Daoy (cell line): ENCODE measurements at places on chromosomes 4 and X.

- no peak for DNase-seq
These were observed 6.9 kb downstream of the CXCL3 start for GRCh38 chr4:74031576-74031975.

- DNase-seq: no peak
These were observed 193.8 kb downstream of the FBXO8 start for GRCh38 chr4:174089711-174090110.

DNA sequence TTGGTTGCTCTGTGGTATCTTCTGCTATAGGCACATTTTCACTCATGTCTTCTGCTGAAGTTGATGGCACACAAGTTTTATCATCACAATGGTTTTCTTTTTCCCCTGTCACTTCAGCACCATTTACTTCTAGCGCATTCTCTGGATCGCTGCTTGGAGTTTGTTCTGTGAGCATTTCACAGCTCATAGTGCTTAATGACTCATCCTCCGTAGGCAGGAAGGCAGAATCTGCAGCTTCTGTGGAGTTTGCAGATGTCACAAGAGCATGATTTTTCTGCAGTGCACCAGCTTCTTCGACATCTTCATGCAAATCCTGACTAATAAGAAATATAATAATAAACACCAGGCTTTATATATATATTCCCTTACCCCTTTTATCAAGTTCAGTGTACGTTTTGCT is 83.6 kb downstream of the CHM start:
- peak; percentile 5 for DNase-seq

- no peak for DNase-seq
These were observed 112.9 kb upstream of the GPRIN3 start for GRCh38 chr4:89420507-89420906.

- DNase-seq: no peak
These were observed 33.5 kb upstream of the KCNIP4 start for GRCh38 chr4:21982087-21982486.

- no peak for DNase-seq
These were observed 743.8 kb downstream of the FAT4 start for GRCh38 chr4:126058596-126058995.

- no peak for DNase-seq
These were observed 186.1 kb upstream of the LNX1 start for GRCh38 chr4:53777244-53777984.

DNA sequence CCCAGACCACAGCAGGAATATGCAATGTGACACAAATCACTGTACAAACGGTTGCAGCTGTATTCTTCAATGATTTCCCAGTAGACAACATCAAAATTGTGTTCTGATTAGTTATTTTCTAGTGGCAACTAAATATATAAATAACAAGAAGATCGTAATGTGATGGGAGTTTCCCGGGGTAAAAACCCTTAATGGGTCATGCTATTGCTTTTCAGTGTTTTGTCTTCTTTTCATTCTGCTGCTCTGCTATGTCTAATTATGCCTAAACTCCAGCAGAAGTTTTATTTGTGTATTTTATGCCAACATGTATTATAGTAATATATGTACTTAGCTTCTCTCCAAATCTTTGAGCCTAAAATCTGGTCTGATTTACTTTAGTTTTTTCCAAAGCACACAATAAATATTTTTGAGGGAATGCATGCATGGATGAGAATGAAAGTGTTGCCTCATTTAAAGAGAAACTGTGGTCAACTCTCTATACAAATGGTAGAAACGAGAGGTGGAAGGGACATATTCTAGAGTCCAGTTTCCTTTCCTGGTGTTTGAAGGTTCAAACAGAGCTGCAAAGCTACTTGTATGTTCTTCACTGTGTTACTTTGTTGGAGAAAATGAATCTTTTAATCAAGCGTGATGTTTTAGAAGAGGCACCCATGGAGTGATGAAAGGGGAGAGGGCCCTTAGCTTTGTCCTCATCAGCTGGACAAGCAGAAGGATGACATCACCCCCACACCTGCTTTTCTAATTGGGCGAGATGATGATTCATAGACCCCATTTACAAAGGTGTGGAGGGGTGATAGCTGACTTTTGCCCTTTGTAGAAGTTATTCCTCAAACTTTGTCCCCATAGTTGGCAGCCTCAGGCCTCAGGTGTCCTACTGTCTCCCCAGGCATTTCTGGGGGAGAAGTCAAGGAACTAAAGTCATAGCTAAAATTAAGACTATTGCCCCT is 129.7 kb downstream of the FRAS1 start:
- no peak for DNase-seq

GRCh38 chr4:145756244-145756643 is 76.3 kb downstream of the C4orf51 start:
- DNase-seq: no peak

DNA sequence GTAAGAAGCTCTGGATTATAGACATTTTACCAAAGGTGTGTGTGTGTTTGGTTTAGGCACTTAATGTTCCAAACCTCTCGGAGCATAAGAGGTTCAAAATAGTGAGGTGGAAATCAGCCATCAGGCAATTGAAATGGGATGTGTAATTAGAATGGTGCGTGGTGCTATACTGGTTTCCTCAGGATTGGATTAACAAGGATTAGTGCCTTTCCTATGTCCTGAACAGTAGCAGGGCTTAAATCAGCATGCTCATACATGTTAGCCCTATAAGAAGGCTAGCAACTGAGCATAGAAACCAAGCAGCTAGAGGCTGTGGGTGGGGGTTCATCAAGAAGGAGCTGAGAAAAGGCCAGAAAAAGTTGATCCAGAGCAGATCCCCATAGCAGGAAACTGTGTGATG is 256.8 kb upstream of the CXXC4 start:
- no peak for DNase-seq

DNA sequence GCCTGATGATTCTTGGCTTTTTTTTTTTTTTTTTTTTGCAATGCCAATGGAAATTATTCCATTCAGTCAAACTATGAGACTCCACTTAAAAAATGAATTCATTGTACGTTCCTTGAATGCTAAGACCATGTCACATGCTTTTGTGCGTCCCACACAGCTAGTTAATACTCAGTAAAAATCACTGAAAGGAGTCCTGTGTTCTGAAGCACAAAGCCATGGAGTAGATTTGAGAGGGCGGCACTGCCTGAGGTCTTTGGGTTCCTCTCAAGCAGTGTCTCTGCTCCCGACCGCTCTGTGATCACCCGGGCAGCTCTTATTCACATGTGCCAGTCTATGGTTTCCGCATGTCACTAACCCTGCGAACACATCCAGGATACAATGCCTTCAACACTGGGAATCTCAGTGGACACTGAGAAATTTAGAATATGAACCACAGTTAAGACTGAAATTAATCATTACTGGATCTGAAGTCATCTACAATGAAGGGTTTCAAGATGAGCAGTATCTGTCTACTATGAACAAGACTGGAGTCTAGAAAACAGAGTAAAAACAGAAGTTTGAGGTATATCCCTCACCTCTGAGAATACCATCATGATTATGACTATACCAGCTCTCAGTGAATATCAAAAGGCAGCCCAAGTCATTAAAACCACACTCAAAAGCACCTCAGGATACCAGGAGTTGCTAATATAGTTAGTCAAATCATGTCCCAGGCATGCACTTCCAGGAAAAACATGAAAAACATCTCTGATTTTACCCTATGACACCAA is 193.0 kb downstream of the MGST2 start:
- DNase-seq: no peak

GRCh38 chrX:11768039-11768438 is 10.0 kb downstream of the MSL3 start:
- no peak for DNase-seq

DNA sequence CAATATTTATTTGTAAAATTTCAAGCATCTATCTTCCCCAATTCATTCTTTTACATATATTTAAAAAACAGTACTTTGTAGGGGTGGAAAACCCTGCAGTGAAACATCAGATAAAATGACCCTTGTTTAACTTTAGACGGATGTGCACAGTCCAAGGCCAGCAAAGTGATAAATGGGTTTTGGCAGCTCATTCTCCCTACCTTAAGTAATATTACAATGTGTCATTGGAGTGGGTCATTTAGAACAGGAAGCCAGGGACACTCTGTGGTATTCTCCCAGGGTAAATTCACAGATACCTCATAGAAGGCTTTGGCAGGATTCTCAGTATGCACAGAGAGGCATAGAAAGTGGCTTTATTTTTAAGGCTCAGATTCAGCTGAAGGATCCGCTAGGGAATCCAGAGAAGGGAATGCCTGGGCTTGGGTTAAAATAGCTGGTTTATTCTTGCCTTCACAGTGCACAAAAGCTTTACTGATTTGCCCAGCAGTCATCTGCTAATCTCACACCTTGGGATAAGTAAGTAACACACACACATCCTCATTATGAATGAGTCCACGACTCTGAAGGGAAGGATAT is 206.7 kb downstream of the RASL11B start:
- DNase-seq: peak; percentile 7

DNA sequence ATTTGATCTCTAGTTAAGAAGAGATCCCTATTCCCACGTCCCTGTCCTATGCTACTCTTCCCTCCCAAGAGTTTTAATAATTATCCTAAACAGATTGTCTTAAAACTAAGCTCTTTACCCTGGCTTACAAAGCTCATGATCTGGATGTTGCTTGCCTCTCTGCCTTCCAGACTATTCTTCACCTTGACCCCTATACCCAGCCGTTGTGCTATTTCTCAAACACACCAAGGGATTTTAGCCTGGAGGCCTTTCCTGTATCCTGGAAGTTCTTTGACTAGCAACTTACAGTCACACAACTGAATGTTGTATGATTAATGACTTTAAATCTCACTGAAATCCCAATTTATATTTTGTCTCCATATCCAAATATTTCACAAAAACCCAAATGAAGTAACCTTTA is 314.9 kb downstream of the ADGRL3 start:
- no peak for DNase-seq

DNA sequence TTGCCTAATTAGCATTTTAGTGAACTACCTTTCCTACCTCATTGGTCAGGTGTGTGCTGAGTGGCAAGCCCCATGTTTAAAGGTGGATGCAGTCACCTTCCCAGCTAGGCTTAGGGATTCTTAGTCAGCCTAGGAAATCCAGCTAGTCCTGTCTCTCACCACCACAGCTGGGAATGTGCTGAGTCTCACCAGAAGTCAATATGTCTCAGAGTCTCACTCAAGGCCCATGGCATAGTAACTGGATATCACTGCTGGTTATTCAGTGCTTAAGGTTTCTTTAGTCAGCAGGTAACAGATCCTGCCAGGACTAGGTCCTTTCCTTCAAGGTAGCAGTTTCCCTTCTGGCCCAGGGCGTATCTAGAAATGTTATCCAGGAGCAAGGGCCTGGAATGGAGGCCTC is 136.5 kb downstream of the COX18 start:
- no peak for DNase-seq
